ENCODE measurements at places on chromosomes 3 and 15.
A peak's percentile ranks its signal among the peaks of the same experiment; 100 is the strongest.

- DNase-seq, result no peak
Measured at GRCh38 chr3:31106204-31106603, 211.7 kb upstream of the GADL1 start.

DNA sequence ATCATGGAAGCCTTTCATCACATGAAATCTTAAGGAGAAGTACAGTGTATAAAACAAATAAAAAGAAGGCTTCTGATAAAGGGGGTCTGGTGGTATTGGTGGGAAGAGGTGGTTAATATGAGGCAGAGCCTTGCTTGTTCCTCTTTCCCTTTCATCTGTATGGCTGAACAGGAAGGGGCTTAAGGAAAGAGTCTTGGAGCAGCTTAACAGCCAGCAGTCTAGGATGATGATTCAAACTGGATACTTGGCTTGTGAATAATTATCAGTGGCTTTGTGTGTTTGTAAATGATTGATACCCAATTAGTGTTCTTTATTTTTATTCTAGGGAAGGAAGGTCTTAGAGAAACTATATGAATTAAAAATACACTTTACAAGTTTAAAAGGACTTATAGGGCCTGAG lies 29.1 kb upstream of the TCAIM start:
- DNase-seq, result no peak

DNA sequence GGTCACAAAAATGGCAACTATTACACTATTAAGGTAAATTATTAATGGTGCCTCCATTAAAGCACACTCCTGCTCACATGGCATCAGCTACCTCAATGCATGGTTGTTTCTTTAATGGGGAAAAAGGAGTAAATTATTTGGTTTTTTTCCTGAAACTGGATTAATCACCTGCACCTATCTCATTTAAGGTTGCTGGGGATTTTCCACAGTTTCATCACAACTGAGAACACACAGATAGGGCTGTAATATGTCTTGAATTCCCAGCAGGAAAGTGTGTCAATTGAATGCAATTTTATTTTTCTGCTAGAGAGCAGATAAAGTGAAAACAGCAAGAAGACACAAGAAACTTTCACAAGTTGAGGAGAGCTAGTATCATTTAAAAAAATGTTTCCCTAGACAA lies 36.4 kb downstream of the RFTN1 start:
- no peak for DNase-seq

GRCh38 chr3:73448761-73449301 lies 175.9 kb downstream of the PDZRN3 start:
- no peak for DNase-seq

- no peak for DNase-seq
Measured at GRCh38 chr3:124854009-124854408, 33.2 kb downstream of the ITGB5 start.

GRCh38 chr3:10329495-10330015 lies 8.6 kb upstream of the SEC13 start:
- no peak for DNase-seq

DNA sequence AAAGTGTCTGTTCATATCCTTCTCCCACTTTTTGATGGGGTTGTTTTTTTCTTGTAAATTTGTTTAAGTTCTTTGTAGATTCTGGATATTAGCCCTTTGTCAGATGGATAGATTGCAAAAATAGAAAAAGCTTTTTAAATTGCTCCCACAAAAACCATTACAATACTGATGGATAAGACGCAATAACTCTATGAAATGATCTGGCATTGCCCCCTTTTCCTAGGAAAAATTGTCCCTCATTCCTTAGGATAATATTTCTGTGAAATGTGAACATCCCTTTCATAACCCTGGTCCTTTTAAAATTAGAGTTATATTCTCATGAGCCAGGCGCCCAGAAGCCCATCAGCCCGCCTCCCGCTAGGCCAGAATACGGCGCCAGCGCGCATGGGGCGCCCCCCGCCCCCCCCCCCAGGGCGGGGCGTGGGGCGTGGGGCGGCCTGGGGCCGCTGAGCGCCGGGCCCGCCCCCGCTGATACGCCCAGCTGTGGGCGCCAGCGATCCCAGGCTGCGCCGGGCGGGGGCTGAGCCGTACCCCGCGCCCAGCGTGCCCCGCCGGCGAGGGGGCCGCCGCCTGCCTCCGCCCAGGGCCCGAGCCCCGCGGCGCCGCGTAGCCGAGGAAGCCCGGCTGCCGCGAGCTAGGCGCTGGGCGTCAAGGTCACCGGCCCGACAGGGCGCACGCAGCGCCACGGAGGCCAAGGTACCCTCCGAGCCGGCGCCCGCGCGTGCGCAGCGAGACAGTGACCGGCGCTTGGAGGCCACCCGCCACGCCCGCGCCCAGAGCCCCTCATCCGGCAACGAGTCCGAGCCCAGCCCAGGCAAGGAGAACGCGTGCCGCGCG lies 11.1 kb upstream of the ROPN1B start:
- DNase-seq, result no peak

- no peak for DNase-seq
Measured at GRCh38 chr3:153291059-153291685, 129.1 kb downstream of the RAP2B start.

GRCh38 chr15:66833371-66833770 lies 131.3 kb downstream of the SMAD6 start:
- DNase-seq, result no peak

DNA sequence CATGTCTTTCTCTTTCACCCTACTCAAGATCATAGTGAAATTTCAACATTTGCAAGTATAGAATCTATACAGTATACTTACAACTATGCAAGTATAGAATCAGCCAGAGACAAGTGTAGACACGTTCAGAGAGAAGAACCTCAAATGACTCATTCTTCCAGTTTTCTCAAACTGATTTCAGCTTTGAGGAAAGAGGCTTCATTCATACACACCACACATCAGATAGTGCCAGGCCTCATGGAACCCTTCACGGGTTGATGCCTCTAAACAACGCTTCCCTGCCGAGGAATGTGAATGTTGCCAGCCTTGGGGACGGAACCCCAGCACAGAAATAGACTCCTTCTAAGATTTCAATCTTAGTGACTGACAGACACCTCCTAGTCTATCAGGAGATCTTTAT lies 135.7 kb downstream of the FOXP1 start:
- no peak for DNase-seq

- no peak for DNase-seq
Measured at GRCh38 chr3:143184099-143184498, 64.5 kb downstream of the CHST2 start.

- no peak for DNase-seq
Measured at GRCh38 chr3:189071446-189071845, 100.3 kb upstream of the TPRG1 start.

DNA sequence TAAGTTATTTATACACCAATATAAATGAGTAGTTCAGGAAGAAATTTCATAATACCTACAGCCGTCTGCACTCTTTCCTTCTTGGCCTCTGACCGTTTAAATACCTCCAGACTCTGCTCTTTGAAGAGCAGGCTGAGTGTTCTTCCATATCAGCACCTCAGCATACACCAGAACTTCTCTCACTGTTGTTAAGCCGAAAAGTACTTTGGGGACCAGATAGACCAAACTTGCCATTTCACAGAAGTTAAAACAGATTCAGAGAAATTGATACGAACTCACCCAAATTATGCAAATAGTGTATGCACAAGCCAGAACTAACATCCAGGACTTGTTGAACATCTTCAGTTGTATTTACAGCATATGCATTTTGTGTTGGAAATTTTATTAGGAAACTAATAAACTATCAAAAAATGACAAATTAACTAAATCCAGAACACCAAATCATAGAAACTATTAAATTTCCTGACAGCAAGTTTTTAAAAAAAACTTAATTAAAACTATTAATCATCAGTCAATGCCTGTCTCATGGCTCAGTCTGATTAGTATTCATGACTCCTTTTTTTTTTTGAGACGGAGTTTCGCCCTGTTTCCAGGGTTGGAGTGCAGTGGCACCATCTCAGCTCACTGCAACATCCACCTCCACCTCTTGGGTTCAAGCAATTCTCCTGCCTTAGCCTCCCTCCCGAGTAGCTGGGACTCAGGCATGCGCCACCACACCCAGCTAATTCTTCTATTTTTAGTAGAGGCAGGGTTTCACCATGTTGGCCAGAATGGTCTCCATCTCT lies 24.1 kb downstream of the CGGBP1 start:
- no peak for DNase-seq

DNA sequence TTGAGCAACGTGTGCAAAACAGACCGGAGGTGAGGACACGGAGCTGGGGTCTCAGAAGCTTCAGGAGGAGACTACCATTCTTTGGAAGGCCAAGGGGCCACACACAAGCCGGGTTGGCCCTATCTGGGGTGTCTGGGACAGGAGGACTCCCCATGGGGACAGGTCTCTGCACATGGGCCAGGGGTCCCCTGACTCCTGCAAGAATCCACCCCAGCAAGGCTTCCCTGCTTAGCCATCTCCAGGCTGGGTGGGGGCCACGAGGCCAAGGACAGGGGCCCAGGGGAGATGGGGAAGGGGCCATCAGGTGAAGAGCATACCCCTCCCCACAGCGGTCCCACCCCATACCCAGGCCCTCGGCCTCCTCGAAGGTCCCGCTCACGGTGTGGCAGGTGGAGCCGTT lies 38.5 kb downstream of the ADAMTS7 start:
- DNase-seq, result no peak

GRCh38 chr15:84740691-84741090 lies 7.7 kb upstream of the ZNF592 start:
- DNase-seq, result no peak

DNA sequence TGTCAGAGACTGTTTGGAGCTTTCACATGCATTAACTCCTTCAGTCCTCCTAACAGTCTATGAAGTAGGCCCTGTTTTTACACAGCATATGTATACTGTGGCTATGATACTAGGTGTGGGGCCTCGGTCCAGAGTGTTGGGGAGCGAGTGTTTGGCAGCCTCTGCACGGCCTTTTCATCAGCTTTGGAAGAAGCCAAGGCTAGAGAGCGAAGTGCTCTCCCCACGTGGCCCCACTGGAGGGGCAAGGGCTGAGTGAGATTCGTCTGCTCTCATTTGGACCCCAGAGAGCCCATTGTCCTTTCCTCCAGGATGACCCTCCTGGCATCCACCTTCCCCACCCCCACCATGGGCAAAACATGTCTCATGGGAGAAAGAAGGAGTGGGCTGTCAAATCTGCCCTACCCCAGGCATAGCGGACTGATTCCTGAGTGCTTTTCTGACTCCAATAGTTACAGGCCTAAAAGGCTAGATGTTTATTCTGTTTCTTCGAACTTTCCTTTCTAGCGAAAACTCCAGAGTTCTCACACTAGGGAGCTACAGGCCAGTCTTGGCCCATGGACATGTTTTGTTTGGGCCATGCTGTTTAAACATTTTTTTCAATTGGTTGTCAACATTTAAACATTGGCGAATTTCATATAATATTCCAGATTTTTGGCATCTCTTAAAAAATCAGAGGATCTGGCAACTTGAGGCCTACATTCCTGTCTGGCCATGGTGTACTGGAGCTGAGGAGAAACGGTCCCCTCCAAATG lies 76.0 kb downstream of the EEFSEC start:
- DNase-seq, result no peak

GRCh38 chr3:59381282-59381681 lies 331.5 kb upstream of the CFAP20DC start:
- DNase-seq, result no peak

- DNase-seq, result no peak
Measured at GRCh38 chr3:136311261-136311660, 61.1 kb downstream of the PCCB start.

- DNase-seq, result no peak
Measured at GRCh38 chr3:31534065-31534425, 1.3 kb downstream of the STT3B start.

DNA sequence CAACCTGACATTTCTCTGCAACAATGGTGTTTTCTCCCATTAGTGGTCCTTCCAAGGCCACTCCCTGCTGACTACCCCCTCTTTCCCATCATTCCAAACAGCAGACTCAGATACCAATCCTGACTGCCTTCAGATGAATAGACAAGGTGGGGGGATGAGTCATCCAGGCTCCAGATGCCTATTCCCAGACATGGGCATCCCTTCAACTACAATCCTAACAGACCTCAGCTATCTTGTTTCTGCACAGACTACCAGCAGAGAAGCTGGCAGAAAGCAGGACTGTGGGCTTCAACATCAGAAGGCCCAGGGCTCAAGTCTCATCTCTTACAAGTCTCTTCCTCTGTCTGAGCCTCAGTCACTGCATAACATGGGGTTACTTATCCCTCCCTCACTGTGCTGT lies 2.2 kb downstream of the RBP1 start:
- DNase-seq, result no peak

- DNase-seq, result no peak
Measured at GRCh38 chr15:81812456-81812855, 233.4 kb downstream of the MEX3B start.

DNA sequence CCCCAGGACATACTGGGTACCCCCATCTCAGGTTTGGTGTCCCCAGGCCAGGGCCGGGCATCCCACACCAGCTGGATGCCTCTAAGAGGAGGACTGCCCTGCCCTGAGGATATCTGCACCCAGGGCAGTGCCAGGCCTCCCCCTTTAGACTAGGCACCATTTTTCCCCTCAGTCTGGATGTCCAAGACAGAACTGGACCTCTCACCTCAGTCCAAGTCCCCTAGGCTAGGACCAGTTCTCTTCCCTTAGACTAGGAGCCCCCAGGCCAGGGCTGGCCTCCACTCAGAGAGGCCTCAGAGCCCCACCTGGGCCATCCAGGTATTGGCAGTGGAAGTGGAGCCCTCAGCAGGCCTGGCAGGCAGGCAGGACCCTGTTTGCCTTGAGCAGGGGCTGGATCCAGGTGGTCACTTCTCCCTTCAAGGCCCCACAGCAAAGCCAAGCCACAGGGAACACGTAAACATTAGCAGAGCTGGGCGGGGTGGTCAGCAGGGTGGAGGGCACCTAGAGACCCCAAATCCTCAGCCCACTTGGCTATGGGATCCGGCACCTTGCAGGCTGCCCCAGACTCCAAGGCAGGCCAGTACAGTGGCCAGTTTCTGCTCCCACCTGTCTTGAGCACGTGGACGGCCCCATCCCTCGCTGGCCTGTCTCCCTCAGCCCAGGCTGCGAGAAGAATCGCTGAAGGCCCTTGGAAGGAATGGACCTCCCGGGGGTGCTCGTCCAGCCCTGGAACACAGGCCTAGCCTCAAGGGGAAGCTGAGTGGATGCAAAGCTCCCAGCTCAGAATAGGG lies 28.3 kb downstream of the PTH1R start:
- no peak for DNase-seq

- no peak for DNase-seq
Measured at GRCh38 chr3:116155841-116156240, 289.4 kb downstream of the LSAMP start.

DNA sequence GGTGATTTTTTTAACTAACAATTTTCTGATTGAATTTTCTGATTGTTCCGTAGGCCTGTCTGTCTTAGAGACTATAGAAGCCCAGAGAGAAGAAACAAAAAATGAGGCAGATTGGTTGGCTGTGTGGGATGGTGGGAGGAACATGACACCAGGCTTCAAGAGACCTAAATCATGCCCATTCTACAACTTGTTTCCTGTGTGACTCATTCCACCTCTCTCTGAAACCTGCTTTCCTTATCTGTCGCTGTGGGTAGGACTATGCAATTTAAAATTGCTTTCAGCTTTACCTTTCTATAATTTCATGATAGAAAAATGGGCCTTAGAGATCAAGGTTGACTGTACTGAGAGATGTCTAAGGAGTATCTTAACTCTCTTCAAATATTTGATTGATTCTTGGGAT lies 44.5 kb downstream of the OXNAD1 start:
- DNase-seq, result peak; percentile 36

Data from stimulated activated CD4-positive, alpha-beta T cell treated with anti-CD3 and anti-CD28 coated beads, TNF-alpha, amount 100 ng/mL, for 24 hours (primary cell).